ENCODE measurements at places on chromosomes 3 and 15. TPM values are rescaled to one million over a fixed set of nuclear protein-coding genes. Genes with fewer than 3 reads are reported as not detected.

Gene SEMA3G
- total RNA-seq, result 70.1 TPM

Gene UNC45A
- 52.4 TPM for total RNA-seq

Gene SCN11A
- 0.33 TPM for total RNA-seq

Gene SCAMP5
- total RNA-seq, result 4.5 TPM

DNA sequence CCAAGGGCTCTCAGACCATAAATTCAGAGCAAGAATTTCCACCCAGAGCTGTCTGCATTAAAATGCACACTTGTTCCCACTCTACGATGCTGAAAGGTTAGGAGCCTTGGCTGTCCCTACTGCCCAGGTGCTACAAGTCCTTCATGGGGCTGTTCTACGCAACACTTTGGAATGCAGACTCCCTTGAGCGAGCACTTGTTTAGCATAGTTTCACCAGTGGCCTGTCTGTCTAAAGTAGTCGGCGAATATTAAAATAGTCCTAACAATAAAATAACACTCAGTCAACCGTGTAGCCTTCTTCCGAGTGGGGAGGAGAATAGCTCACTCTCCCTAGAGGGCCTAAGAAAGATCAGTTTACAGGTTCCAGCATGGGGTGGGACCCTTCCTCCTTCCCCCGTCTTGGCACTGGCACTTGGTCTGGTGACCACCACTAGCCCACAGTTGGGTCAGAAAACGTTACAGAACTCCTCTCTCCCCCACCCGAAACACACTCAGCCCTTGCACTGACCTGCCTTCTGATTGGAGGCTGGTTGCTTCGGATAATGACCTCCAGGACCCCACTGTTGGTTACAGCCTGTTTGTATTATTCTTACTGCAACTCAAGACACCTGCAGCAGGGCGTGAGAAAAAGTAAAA is at the start of gene CLDN16:
Gene CLDN16 (plus strand): TSS at position 586 of the 636 bp plus-strand sequence. CDS start 167 bp downstream, outside the sequence.
- H3K27ac ChIP-seq, result no peak within 1 kb of the TSS
- no peaks in the 10 kb centered on the region for H3K27me3 ChIP-seq
- H3K4me3 ChIP-seq, result no peak within 1 kb of the TSS
- H3K36me3 ChIP-seq, result no peaks in the 10 kb centered on the region

Gene ZNF502
- 6.6 TPM for total RNA-seq

- no peak overlapping the region for H3K27ac ChIP-seq
- no peaks in the 10 kb centered on the region for H3K4me1 ChIP-seq
Observed at GRCh38 chr3:52819936-52820335, 10.5 kb downstream of the ITIH4 start.

DNA sequence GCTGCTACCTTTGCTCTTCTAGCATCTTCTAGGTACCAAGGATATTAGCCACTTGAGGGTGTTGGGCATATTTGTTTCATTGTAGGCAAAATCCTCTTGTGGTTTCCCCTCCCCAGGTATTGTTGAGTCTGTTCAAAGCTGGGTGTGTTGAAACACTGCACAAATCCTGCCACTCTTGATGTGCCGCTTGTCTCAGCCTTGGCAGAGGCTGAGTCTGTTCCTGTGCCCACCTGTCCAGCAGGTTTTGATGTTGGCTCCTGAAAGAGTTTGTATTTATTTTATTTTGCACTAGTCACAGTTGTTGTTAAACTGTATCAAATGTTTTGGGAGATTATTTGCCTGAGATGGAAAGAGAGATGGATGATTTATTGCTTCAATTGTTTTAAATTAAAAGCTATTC is 136.2 kb downstream of the USP13 start:
- no peak for DNase-seq
- H3K4me3 ChIP-seq, result no peak overlapping the region
- no peak overlapping the region for H3K27ac ChIP-seq
- no peaks in the 10 kb centered on the region for H3K36me3 ChIP-seq

- H3K36me3 ChIP-seq, result no peaks in the 10 kb centered on the region
- H3K27ac ChIP-seq, result no peak overlapping the region
- no peak for DNase-seq
- H3K27me3 ChIP-seq, result no peaks in the 10 kb centered on the region
Observed at GRCh38 chr3:55329849-55330248, 157.3 kb downstream of the WNT5A start.

DNA sequence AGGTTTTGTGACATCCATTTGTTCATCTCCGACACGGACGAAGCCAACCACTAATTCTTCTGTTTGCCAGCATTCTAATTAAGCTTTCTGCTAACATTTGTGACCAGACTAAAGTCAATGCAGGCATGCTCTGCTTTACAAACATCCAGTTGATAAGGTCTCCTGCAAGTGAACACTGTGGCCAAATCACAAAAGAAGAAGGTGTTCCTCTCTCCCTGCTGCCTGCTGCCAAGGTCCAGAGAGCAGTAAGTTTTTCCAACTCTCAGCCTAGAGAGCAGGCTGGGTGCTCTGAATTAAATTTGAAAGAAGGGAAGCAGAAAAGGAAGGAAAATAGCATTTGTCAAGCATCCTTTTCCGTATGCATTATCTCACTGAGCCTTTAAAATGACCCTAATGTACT is 133.6 kb downstream of the ATP8B4 start:
- no peak overlapping the region for H3K4me3 ChIP-seq
- no peaks in the 10 kb centered on the region for H3K36me3 ChIP-seq
- no peak for DNase-seq
- no peak overlapping the region for H3K27ac ChIP-seq
- H3K4me1 ChIP-seq, result no peaks in the 10 kb centered on the region

DNA sequence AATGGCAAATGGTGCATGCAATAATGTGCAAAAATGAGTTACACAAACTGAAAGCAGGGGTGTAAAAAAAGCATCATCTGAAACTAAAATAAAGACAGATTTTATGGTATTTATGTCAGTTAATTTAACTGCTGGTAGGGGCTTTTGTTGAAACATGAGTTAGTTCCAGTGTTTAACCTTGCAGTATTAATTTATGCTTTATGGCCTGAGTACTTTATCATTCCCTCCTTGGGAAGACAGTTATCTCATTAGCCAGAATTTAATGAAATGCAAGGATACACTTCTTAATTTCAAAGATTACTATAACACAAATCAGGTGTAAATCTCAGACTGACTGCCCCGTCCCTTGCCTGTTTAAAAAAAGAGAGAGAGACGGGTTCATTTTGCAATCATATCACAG is 240.1 kb upstream of the MEIS2 start:
- no peaks in the 10 kb centered on the region for H3K4me1 ChIP-seq
- no peak overlapping the region for H3K4me3 ChIP-seq
- H3K27me3 ChIP-seq, result no peaks in the 10 kb centered on the region

DNA sequence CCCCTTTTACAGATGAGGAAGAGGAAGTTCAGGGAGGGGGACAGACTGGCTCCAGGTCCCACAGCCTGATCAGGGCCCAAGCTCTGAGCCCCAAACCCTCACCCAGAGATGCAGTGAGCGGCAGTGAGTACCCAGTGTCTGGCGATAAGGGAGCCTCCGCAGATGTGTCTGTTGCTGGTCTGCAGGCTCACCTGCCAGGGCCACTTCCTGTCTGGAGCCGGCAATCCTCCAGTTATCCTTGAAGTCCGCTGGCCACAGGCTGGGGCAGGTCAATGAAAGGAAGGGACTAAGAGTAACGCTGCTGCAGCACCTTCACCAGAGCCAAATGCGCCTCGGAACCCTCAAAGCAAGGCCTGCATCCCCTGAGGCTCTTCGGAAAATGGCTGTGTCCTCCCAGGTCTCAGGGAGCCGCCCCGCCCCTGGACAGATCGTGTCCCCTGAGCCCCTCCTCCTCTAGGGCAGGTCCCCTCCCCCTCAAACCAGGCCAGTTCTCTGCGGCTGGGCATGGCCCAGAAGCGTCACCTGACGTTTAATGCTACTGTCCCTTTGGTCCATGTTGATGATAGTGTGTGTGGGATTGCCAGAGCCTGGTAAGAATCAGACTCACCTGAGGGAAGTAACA is 51.5 kb downstream of the MYL3 start:
- no peaks in the 10 kb centered on the region for H3K36me3 ChIP-seq
- no peaks in the 10 kb centered on the region for H3K27me3 ChIP-seq
- no peaks in the 10 kb centered on the region for H3K4me1 ChIP-seq
- no peak for DNase-seq
- peak overlapping the region; percentile 62 for H3K4me3 ChIP-seq

All from breast epithelium (tissue), 4 donors.